HL-60 (cell line): ENCODE measurements at places on chromosomes 3 and 15.

- no peak for DNase-seq
Measured at GRCh38 chr3:141992512-141992911, 116.1 kb downstream of the ATP1B3 start.

DNA sequence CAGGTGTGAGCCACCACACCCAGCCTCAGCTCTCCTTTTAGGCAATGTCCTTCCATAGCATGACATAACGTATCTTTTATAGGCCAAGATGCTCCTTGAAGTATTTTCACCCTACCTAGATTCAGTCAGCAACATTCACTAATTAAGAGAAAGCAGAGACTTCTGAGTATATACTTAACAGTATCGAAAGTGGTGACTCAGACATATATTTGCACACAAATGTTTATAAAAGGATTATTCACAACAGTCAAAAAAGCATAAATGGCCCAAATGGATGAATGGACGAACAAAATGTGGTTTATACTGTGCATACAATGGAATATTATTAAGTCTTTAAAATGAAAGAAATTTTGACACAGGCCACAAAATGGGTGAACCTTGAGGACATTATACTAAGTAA is 108.6 kb downstream of the ZNF385D start:
- DNase-seq: no peak

DNA sequence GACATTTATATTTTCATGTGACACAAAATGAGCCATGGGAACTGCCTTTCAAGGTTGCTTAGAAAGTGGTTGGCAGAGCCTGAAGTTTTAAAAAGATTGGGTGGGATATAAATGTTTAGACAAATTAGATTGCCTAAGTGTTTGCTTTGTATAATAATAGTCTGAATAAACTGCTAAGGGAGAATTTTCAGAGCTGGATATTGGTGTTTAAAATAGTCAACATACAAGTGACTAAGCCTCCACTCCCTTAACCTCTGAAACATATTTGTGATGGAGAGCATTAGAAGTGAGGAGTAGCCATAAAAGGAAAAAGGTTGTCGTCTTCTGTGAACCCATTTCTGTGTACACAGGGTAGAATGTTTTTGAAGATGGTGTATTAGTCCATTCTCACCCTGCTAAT is 201.6 kb downstream of the THSD4 start:
- no peak for DNase-seq

DNA sequence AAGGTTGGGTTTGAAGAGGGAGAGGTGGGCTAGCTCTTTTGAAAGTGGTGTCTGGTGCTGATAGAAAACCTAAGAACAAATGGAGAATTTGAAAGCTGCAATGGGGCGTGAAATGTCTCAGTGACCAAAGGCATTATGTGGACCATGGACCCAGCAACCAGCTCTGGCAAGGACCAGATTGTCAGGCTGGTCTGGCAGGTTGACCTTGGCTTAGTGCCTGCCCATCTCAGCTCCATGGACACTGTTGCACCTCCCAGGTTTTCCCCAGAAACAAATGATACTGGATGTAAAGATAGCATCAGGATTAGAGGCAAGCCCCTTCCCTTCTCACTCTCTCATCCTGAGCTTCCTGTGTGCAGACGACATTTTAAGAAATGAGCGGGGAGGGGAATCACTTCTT is 302.9 kb upstream of the LRRFIP2 start:
- DNase-seq: no peak

GRCh38 chr15:59972241-59972640 is 31.9 kb upstream of the FOXB1 start:
- no peak for DNase-seq
